Activated CD8-positive, alpha-beta memory T cell treated with anti-CD3 and anti-CD28 coated beads for 48 hours (primary cell): ENCODE measurements at places on chromosomes 6 and 20.

DNA sequence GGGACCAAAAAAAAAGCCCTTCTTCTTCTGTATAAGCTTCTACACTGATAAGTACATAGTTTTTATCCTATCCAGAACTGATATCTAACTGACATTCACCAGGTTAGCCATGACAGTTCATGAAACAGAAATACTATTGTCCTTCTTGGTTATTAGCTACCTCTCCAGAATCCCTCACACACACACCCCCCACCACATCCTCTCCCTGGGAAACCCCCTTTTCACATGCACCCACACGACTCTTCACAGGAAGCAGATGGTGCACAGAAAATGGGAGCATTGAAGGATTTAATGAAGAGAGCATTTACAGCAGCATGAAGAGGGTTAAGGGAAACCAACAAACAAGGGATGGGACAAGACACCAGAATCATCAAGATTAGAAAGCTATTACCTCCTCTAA, 88.9 kb downstream of the FHL5 start:
- DNase-seq: no peak

GRCh38 chr6:34036357-34037069, 109.4 kb downstream of the GRM4 start:
- DNase-seq: no peak

DNA sequence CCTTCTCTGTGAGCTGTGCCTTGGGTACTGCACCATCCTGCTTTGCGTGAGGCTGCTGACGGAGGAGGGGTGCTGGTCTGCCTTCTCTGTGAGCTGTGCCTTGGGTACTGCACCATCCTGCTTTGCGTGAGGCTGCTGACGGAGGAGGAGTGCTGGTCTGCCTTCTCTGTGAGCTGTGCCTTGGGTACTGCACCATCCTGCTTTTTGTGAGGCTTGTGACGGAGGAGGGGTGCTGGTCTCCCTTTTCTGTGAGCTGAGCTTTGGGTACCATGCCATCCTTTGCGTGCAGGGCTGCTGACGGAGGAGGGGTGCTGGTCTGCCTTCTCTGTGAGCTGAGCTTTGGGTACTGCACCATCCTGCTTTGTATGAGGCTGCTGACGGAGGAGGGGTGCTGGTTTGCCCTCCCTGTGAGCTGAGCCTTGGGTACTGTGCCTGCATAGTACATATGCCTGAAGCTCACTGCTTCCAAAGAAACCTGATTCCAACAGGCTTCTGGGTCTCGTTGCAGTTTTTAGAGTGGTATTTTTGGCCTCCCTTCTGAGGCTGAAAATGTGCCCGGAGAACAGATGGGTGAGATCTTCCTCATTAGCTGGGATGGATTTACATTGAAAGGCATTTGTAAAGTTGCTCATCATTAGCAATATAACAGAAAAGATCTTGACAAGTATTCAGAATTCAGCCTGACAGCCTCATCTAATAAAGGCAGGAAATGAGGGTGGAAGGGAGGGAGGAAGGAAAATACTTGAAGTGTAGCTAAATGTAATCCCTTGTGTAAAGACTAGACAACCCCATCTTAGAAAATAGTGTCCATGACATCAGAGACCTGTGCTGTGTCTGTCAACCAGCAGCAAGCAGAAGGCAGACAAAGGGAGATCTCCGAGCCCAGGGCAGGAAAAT, 46.8 kb upstream of the UNC93A start:
- no peak for DNase-seq

DNA sequence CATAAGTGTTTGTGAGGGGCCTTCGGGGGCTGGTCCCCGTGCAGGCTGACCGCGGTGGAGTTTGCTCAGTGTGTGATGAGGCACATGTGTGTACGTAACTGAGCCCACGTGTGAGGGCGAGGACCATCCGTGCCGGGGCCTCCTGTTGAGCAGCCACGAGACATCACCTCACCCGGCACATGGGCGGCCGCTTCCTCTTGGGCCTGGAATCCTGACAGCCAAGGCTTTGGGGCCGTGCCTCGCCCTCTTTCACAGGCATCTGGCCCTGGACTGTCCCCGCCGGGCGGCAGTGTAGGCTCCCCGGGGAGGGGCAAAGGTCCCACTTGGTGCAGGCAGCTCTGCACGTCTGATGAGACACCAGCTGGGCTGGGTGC, 202.3 kb downstream of the DLL1 start:
- no peak for DNase-seq

- no peak for DNase-seq
These were observed 92.8 kb downstream of the ATRN start for GRCh38 chr20:3563548-3564177.

GRCh38 chr6:163432300-163432699, 17.8 kb downstream of the QKI start:
- DNase-seq: no peak

DNA sequence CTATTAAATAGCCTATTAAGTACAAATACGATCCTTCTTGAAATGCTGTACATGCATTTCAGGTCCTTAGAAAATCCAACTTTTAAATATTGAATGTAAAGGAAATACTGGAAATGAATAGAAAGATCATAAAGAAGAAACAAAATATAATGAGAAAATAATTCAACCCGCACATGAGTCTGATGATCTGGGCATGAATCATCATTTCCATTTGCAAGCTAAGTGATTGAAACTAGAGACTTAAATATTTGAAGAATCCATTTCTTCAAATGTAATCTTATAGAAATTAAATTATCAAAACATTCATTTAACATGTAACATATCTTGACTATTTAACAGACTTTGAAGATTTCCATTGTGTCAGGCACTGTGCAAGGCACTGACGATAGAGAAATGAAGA, 977.0 kb downstream of the TFAP2A start:
- DNase-seq: no peak

DNA sequence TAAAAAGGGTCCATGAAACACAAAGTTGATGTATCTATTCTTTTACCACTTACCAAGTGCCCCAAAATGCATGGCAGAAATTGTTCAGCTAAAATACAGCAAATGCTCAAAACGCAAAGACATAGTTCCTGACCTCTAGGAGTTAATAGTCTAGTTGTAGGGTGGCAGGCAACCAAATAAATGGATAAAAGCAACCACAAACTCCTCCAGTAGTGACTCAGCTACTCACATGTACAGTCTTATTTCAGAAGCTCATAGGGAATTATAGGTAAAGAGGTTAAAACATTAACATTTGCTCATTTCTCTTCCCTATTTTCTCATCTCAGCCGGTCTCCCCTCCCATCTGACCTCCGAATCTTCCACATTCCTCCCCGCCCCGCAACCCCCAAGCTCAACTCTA, 143.9 kb upstream of the INSM1 start:
- no peak for DNase-seq

GRCh38 chr6:132020138-132020581, 69.0 kb upstream of the CCN2 start:
- no peak for DNase-seq

GRCh38 chr6:45073771-45074170, 254.4 kb upstream of the RUNX2 start:
- no peak for DNase-seq
